Activated CD8-positive, alpha-beta memory T cell treated with anti-CD3 and anti-CD28 coated beads, Interleukin-2, amount 50 U/mL, for 4 hours (primary cell): ENCODE measurements at places on chromosomes 4 and X.

DNA sequence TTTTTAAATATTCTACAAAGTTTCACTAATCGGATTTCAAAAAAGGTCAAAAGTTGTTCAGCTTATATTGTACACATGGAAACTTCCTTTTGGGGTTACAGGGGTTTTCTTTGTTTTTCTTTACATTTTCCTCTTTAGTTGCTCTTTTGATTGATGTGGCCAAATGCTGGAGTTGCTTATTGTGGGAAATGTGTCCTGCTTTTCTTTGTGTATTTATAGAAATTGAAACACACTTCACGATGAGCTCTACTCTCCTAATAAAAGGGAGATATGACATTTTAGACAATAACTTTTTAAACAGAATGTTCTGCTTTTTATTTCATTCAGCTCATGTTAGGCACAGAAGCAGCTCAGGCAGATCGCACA, 50.7 kb upstream of the SPRY1 start:
- DNase-seq: no peak

DNA sequence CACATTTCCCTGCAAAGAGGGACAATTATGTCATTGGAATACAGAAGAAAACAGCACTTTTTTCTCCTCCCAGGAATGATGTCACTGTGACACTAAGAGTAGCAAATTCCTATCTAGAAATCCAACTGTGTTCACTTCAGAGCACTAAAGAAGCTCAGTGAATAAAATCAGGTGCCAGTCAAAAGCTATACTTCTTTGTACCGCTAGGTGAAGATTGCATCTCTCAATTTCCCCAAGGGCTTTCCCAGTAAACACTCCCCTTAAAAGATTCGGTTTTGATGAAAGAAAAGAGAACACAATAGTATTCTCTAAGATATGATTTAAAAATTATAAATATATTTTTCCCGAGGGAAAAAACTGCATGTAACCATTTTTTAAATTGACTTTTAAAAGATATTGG, 104.7 kb upstream of the MID1 start:
- DNase-seq: no peak

DNA sequence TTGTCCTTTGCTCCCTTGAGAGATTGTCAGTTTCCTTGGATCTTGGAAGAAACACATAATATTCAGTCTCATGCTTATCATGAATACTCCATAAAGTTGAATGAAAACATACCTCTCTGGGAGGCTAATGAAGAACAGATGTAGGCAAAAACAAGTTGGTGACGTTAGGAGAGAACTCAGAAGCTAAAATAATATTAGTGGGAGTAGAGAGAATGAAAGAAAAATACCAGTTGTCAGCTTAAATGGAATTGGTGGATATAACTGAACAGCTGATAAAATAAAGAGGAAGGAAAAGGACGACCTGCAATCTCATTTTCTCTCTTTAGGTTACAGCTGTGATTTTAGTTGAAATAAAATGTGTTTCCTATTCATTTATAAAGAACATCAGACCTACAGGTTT, 124.8 kb downstream of the SNCA start:
- DNase-seq: no peak

- DNase-seq: no peak
These were observed 136.6 kb upstream of the OTUD4 start for GRCh38 chr4:145316897-145317574.

DNA sequence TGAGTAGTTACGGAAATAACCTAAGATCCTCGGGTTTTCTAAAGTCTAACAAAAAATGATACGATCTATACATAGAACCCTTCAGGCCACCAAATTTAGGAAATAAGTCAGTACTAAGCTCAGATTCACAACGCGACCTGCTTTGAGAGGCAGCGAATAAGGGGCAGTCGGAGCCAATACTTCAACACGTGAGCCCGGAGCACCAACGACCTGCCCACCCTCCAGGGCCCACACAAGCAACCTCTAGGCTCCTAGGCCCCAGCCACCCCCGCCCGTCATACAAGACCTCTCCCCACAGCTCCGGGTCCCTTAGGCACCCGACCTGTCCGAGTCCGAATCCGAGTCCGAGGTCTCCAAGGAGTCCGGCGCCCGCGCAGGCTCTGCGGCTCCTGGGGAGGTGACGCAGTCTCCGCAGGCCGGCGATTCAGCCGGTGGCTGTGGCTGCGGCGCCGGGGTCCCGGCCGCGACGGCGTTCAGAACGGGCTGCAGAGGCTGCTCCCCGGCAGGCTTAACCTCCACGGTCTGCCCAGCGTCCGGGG, 580 bp downstream of the NAF1 start:
- DNase-seq: peak; percentile 56

DNA sequence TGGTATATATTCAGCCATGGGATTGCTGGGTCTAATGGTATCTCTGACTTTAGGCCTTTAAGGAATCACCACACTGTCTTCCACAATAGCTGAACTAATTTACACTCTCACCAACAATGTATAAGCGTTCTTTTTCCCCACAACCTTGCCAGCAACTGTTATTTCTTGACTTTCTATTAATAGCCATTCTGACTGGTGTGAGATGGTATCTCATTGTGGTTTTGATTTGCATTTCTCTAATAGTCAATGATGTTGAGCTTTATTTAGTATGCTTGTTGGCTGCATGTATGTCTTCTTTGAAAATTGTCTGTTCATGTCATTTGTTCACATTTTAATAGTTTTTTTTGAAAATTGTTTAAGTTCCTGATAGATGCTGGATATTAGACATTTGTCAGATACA, 235.2 kb downstream of the HEPH start:
- DNase-seq: no peak

DNA sequence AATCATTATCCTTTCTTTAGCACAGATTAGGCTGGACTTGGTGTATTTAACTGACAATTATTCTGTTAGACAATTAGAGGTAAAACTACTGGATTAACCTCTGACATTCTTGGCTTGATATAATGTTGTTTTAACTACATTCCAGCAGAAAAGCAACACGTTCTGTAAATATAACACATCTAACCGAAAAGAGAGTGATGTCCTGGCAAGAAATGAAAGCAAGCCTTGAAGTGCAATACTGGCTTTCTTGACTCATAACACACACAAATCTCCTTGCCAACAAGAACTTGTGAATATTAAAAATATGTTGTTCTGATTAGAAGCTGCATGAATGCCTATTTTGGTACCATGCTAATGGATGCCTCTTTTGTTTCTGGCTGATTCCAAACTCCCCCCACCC, 76.4 kb downstream of the EFHC2 start:
- DNase-seq: no peak

- DNase-seq: no peak
These were observed 58.2 kb upstream of the CASK start for GRCh38 chrX:41981481-41982013.

GRCh38 chr4:139142087-139142486, 34.9 kb downstream of the ELF2 start:
- no peak for DNase-seq

- no peak for DNase-seq
These were observed 2.8 kb downstream of the TIGD2 start for GRCh38 chr4:89114100-89114499.

GRCh38 chrX:75096331-75096730, 59.8 kb downstream of the ABCB7 start:
- no peak for DNase-seq

- DNase-seq: no peak
These were observed 413.0 kb downstream of the MAPK10 start for GRCh38 chr4:85946821-85947220.

GRCh38 chrX:51569561-51569960, 49.2 kb downstream of the CENPVL3 start:
- DNase-seq: no peak

GRCh38 chr4:7759635-7760034, 180.0 kb downstream of the AFAP1 start:
- DNase-seq: no peak

GRCh38 chr4:165877286-165877685, 4.2 kb downstream of the TLL1 start:
- no peak for DNase-seq

GRCh38 chr4:1626151-1626550, 58.0 kb downstream of the FAM53A start:
- DNase-seq: no peak

DNA sequence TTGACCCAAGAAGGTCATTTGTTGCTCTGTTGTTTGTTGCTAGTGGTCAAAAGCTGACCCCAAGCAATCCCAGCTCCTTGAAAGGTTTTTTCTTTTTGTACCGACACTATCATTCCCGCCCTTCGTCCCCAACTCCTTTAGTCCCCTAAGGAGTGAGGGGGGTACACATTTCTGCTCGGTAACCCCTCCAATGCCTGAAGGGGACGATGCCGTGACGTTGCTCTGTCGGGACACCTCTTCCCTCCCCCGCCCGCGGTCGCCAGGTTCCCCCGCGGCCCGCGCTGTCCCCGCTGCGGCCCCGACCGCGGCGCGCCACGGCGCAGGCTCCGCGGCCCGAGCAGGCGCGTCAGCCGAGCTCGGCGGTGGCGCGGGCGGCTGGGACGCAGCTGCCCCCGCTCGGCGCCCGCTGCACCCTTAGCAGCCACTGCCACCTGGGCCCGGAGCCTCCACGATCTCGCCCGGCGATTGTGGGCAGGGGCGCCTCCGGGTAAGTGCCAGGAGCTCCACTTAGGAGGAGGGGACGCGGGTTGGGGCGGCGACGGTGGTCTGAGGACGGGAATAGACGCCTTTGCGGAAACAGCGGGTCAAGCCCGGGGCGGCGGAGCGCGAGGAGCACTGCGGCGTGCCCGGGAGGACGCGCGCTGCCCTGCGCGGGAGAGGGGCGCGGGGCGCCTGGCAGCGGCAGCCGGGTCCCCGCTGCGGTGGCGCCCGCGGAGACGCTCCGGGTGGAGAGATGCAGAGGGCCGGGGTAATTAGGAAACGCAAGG, at the start of gene GLRB:
Gene GLRB, plus strand, starts transcription at position 340 of the 767 bp plus-strand sequence. CDS start 1,875 bp downstream, outside the sequence.
- no peak for DNase-seq

DNA sequence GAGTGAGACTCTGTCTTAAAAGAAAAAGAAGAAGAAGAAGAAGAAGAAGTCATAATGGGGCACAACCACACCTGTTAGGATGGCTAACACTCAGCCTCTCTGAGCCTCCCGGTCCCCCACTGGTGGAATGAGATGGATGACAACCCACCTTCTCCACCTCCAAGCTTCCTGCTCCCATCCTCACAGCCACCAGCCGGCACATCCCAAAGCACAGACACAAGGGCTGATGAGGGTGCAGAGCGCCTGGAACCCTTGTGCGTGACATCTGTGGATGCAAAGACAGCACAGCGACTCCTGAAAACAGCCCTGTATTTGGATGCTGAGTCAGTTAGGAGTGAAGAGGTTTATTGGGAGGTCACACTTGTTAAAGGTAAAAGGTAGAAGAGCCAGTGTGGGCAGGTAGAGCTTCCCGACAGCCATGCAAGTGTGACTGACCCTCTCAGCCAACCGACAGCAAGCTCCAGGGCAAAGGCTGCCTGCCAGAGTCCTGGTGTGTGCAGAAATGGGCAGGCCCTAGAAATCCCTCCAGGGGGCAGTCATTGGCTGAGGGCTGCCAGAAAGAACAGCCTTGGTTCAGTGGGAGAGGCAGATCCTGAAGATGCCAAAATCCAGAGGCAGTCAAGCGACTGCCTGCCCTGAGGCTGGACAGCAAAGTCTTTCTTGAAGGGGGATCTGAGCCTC, 26.6 kb upstream of the MAN2B2 start:
- no peak for DNase-seq

DNA sequence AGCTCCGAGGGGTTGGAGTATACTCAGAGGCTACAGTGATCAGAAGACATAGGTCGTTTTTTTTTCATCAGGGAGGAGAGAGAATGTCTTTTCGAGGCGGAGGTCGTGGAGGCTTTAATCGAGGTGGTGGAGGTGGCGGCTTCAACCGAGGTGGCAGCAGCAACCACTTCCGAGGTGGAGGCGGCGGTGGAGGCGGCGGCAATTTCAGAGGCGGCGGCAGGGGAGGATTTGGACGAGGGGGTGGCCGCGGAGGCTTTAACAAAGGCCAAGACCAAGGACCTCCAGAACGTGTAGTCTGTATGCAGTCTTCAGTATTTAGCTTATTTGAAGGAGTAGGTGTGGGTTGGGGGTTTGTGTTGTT, 500 bp downstream of the GAR1 start:
- peak; percentile 52 for DNase-seq

DNA sequence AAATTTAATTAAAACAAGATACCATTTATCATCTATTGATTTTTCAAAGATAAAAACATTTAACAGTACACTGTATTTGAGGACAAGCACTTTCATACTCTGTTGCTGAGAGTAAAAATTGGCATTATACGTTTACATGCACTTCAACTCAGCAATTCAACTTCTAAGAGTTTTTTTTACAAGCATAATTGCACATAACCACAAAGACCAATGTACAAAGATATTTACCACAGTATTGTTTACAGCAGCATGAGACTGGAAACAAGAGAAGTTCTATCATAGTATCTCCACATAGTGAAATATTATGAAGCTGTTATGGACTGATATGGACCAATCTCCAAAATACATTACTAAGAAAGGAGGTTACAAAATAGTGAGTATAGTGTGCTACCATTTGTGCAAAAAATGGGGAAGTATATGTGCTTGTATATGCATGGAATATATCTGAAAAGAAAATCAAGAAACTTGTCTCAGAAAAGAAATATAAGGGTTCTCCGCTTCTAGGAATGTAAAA, 10.9 kb downstream of the GAB3 start:
- DNase-seq: no peak

DNA sequence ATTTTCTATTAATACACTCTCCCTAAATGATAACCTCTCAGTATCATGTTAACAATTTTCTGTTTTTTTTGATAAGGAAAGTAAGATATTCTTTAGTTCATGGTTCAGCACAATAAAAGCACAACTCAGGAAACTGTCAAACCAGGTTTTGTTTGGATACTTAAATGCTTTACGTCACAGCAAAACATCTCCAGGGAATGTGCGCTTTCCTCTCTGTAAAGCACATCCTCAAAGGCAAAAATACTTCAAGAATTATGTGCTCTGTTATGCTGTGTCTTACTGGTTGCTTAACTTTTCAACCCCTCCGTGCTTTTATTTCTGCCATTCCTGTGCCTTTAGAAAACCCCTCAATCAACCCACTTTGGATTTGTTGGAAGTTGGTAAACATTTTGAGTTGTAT, 27.8 kb downstream of the SNX25 start:
- no peak for DNase-seq

DNA sequence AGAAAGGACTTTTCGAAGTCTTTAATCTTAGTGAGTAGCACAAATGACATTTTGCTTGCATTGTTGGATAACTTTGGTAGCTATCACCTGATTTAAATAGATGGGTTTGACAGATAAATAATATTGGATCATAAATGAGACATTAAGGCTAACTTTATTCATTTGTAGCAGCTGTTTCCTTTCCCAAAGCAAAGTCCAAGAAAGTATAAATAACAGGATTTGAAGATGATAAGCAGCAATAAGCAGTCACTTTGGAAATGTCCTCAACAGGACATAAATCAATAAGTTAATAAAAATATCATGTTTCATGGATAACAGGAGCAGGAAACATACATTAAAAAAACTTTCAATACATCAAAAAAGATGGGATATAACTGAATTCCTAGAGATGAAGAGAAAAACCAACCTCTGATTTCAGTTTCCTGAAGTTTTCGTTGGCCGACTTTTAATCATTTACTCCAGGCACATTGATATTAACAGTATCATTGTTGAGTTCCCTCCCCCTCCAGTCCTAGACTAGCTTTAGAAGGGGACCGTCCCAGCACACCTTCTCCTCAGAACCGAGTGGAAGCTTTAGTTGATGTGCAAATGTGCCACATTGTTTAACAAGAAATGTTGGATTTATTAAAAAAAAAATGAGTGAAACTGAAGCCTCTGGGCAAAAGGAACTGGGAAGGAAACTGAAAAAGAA, 169.9 kb upstream of the AGA start:
- no peak for DNase-seq
